MM.1S (cell line): ENCODE measurements at places on chromosomes 7 and 10.

- no peaks in the 10 kb centered on the region for H3K27me3 ChIP-seq
- no peaks in the 10 kb centered on the region; the same call in 1 of the 2 replicates for H3K36me3 ChIP-seq
- no peak overlapping the region for H3K4me3 ChIP-seq
- H3K27ac ChIP-seq, result no peak overlapping the region
- DNase-seq, result no peak
- 0 out of 2 replicates have a peak, but pooled peaks cover 6% of the 10 kb centered on the region for H3K4me1 ChIP-seq
Measured at GRCh38 chr10:124943301-124944092, 1.6 kb downstream of the ZRANB1 start.

DNA sequence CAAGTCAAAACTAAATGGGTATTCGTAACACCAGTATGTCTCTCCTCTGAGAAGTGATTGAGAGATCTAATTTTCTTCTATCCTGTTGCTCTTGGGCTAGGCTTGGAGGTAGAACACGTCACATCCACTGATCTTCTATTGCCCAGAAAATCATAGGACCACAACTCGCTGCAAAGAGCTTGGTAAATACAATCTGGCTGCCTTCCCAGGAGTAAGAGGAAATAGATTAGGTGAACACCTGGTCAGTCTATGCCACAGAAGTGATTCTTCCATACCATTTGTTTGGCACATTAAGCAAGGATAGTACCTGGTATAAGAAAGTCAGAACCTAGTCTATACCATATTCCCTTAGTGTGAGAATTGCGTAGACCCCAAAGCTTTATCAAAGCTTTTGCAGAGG, 129.3 kb upstream of the PHYHIPL start:
- no peak overlapping the region for H3K27ac ChIP-seq
- H3K4me1 ChIP-seq, result no peaks in the 10 kb centered on the region
- no peaks in the 10 kb centered on the region for H3K27me3 ChIP-seq
- DNase-seq, result no peak

DNA sequence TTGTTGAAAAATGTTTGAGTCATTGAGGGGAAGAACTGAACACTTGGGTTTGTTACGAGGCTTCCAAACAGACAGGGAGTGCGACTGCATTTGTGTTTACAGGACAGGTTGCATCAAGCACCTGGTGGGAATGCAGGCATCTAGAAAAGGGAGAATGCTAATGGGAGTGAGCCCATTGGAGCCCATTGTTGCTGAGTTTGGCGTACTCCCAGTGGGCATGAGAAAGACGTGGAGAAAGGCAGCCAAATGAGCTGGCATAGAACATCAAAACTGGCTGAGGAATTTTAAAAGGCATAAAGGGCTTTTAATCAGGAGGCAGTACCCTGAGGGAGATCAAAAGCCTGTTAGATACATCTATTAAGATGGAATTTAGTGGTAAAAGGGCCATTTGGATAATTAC, 171.6 kb upstream of the NPSR1 start:
- no peak overlapping the region for H3K27ac ChIP-seq
- no peak for DNase-seq
- H3K4me3 ChIP-seq, result no peak overlapping the region

- H3K27ac ChIP-seq, result no peak overlapping the region
- no peak for DNase-seq
- no peaks in the 10 kb centered on the region for H3K27me3 ChIP-seq
- H3K4me3 ChIP-seq, result no peak overlapping the region
Measured at GRCh38 chr7:134056816-134057215, 70.3 kb upstream of the LRGUK start.

DNA sequence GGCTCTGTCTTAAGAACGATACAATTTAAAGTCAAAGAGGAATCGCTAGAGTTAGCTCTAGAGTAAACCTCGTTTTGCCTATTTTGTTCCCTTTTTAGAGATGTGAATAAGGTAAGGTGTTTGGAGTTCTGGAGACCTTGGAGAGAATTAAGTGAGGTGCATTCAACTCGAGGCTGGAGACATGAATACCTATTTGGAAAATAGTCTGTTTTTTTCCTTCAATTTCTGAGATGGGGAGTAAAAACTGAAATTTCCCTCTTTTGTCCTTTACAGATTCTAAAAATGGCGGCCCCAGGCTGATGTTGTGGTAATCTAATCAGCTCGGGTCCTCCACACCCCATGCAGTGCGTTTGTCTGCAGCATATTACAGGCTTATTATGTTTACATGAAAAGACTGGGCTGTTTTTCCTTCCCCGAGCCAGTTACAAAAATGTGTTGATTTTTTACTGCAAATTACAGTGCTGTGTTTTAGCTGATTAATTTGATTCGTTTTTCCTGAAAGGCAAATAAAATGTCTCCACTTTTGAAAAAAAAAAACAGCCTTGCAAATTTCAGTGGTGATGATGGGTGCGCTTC, 1.5 kb downstream of the KMT2E start:
- H3K36me3 ChIP-seq, result no peaks in the 10 kb centered on the region; the same call in 1 of the 2 replicates
- H3K27ac ChIP-seq, result peak overlapping the region; percentile 98
- H3K4me3 ChIP-seq, result peak overlapping the region; percentile 95
- no peaks in the 10 kb centered on the region for H3K27me3 ChIP-seq
- peak; percentile 45 for DNase-seq

- no peak for DNase-seq
- H3K4me1 ChIP-seq, result no peaks in the 10 kb centered on the region
- H3K4me3 ChIP-seq, result no peak overlapping the region
- H3K27me3 ChIP-seq, result no peaks in the 10 kb centered on the region
- no peaks in the 10 kb centered on the region for H3K36me3 ChIP-seq
Measured at GRCh38 chr10:93874309-93875031, 19.3 kb upstream of the SLC35G1 start.

DNA sequence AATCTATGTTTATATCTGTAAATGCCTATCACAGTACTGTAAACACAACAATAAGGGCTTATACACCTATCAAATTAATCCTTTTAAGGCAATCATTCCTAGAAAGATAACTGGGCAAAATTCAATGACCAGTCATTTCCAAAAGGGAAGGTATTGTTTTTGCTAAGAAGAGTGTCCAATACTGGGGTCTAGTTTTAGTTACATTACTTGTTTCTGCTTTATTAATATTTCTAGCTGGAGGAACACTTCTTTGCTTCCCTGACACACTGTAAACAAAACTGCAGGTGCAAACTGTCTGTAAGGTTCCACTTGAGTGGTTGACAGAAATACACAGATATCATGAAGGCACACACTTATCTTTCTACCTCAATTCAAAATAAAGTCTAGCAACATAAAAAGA, 84.2 kb upstream of the FAM133B start:
- no peak overlapping the region for H3K27ac ChIP-seq
- DNase-seq, result no peak

GRCh38 chr10:1315178-1315577, 259.0 kb downstream of the WDR37 start:
- H3K4me3 ChIP-seq, result no peak overlapping the region
- no peaks in the 10 kb centered on the region for H3K36me3 ChIP-seq
- no peaks in the 10 kb centered on the region for H3K27me3 ChIP-seq
- no peak overlapping the region for H3K27ac ChIP-seq

DNA sequence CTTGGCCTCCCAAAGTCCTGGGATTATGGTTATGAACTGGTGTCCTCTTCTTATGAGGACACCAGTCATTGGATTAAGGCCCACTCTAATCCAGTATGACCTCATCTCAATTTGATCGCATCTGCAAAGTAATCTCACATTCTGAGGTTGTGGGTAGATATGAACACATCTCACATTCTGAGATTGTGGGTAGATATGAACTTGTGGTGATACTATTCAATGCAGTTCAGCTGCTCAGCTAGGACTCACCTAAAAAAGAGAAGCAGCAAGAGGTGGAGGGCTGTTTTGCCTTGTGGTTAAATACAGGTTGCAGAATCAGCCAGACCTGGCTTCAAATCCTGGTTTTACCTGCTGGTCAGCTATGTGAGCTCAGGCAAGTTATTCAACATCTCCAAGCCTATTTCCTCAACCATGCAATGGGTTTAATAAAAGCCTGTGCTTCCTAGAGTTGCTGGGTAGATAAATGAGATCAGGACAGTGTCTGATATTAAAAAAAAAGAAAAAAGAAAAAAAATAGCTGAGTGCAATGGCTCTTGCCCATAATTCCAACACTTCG, 8.5 kb upstream of the BAG3 start:
- no peaks in the 10 kb centered on the region for H3K36me3 ChIP-seq
- H3K4me3 ChIP-seq, result no peak overlapping the region
- H3K27ac ChIP-seq, result no peak overlapping the region
- peaks cover 5% of the 10 kb centered on the region for H3K4me1 ChIP-seq
- DNase-seq, result no peak
- H3K27me3 ChIP-seq, result no peaks in the 10 kb centered on the region
